ENCODE measurements at places on chromosomes 3 and 15.

DNA sequence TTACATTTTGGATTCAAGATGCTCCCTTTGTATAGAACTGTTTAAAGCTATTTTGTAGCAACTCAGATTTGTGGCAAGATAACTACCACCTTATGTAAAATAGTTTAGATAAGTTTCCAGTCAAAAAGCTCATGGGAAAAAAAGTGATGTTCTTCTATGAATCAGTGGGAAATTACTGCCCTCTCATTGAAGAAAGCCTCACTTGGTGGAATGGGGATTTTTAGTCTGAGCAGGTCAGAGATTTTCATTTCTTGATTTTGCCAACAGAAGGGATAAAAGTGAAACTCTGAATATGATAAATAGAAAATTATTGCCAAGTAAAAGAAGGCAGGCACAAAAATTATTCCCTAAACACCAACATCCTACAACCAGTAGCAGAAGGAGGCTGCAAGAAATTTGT is 25.8 kb upstream of the CSTA start:
- DNase-seq, result no peak

DNA sequence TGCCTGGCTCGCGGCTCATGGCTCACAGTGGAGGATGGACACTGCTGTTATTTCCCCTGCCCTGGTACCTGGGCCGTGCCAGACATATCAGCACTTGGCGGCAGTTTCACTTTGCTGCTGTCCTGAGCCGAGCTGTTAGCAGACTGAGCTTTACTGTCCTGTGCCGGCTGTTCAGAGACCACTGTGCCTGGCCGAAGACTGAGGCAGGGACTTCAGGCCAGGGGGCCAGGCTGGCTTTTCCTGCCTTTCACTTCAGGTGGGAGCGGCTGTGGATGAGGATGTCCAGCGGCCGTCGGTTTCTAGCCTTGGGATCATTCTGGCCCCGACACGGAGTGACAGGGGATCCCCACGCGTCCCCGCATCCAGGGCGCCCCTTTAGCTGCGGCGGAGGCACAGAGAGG is 1.1 kb downstream of the ATP10A start:
- DNase-seq, result no peak

GRCh38 chr3:27637346-27637995 is 84.7 kb downstream of the EOMES start:
- no peak for DNase-seq

GRCh38 chr3:54262541-54262940 is 140.2 kb downstream of the CACNA2D3 start:
- no peak for DNase-seq

- DNase-seq, result no peak
Measured at GRCh38 chr15:64379216-64379960, 1.9 kb downstream of the PCLAF start.

DNA sequence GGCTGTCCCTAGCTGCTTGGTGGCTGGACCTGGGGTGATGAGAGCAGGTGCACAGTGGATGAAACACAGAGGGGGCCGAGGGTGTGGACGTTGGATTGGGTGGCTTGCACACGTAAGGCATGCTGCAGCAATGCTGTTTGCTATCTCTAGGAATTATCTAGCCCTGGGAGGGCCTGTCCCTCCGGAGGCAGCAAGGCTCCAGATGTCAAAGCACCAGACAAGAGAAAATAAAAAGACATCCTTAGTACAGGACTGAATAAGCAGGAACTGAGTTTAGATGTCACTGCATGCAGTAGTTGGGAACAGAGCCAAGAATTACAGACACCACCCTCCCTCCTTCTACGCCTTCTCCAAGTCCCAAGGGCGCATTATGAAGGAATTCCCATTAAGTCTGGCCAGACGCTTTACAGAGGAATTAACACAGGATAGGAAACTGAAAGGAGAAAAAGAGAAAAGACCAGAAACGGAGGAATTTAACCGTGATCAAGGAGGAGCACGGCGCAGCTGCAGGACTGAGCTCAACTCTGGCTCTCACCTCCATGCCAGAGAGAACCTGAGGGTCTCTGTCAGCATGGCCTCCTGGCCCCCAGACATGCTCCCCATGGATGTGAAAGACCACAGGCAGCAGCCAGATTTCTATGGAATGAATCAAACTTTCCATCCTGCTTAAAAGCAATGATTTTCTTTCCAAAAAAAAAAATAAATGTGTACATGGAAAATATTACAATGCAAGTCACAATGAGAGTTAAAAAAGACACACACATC is 13.8 kb downstream of the ATP10A start:
- DNase-seq, result peak; percentile 82

DNA sequence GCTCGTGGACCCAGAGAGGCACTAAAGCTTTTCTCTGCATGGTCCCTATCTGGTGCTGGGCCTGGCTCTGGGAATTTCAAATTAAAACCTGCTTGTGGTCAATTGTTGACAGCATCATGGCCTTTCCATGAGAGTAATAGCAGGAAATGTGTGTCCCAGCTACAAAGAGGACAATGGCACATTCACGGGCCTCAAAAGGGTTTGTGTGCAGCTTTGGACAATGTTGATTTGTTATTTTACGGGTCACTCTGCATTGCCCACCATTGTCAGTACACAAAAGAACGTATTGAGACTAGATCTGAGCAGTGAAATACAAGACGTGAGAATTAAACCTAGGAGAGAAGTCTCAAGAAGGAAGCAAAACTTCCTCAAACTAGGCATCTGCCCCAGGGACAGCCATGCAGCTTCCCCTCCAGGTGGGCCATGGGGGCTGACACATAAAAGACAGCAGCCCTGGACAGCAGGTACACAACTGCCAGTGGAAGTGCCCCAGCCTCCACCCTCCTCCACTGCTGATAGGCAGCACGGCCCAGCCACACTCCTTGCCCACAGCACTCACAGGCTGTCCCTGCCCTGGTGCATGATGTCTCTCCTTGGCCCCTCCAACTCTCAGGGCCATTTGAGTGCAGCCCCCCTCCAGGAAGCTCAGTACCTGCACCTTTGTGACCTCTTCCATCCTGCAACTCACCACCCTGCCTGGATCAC is 15.9 kb upstream of the LTF start:
- no peak for DNase-seq

GRCh38 chr15:81378443-81378842 is 4.4 kb upstream of the TMC3 start:
- DNase-seq, result no peak

DNA sequence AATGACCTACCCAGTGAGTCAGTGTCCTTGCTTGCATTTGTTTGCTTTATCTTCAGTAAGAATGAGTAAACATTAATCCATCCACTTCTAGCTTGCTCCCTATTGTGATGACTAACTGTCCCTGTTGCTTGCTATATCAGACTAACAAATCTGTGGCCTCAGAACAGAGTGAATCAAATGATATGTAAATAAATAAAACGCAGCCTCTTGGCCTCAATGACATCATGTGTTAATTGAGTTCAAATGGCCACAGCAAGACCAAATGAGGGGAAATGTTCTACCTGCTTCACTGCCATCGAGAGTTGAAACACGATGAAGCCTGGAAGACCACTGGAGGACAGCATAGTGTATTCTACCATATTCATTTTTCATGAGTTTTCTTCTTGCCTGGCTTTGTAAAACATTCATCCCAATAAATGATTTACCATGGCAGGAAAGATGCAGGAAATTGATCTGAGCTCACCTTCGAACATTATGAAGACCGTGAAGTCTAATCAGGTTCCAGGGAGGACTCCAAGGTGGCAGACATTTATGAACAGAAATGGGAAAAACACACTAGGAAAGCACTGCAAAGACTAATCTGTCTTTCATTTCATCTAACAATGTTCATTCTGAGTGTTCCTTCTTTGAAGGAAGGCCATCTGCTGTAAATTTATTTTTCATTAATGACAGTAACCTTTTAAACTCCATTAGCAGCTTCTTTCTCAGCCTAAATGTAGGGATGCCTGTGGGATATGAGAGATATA is 1144.5 kb downstream of the TUSC7 start:
- DNase-seq, result peak; percentile 85

GRCh38 chr3:38618343-38618742 is 31.1 kb downstream of the SCN5A start:
- no peak for DNase-seq

DNA sequence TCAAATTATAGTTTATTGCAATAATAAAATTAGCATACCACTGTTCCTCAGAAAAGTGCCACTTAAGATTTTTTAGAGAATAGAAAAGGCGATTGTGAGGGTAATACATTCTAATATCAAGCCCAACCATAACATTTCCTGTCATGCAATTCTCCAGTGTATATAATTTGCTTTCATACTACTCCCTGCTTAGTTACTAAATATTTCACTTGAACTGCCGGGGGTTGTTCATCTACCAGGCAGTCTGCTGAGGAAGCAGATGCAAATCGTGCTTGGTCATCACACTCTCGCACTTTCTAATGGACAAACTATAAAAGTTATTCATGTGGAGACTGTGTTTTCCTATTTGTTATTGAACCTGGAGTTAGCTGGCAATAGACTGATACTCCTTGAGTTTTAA is 645.6 kb upstream of the CBLB start:
- peak; percentile 39 for DNase-seq

DNA sequence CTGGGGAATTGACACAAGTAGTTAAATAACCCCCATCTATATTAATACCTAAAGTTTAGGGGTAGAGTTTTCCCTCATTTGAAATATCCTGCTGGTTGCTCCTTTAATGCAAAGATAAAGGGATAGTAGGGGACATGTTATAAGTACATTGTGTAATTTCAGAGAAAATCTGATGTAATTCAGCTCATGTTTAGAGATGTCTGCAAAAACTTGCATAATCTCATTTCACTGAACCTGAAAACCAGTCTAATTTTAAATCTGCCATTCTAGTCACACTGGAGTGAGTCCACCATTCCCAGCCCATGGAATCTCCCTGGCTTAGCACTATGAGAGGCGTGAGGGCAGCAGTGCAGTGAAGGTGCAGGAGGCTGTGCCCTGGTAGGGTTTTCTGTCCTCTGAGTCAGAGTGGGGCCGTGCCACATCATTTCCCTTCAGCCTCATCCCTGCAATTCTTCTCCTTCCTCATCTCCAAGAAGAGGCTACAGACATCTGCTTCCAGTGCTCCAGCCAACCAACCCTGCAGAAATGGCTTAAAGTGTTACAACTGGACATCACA is 246.3 kb upstream of the UMPS start:
- peak; percentile 22 for DNase-seq

- DNase-seq, result no peak
Measured at GRCh38 chr3:194380326-194380725, 10.8 kb upstream of the LRRC15 start.

- no peak for DNase-seq
Measured at GRCh38 chr3:128911911-128912310, 32.5 kb downstream of the ACAD9 start.

GRCh38 chr3:185029086-185029485 is 123.8 kb downstream of the C3orf70 start:
- DNase-seq, result no peak

GRCh38 chr15:64121614-64122013 is 25.8 kb downstream of the SNX1 start:
- DNase-seq, result no peak

- DNase-seq, result peak; percentile 4
Measured at GRCh38 chr3:73451301-73451944, 173.3 kb downstream of the PDZRN3 start.

DNA sequence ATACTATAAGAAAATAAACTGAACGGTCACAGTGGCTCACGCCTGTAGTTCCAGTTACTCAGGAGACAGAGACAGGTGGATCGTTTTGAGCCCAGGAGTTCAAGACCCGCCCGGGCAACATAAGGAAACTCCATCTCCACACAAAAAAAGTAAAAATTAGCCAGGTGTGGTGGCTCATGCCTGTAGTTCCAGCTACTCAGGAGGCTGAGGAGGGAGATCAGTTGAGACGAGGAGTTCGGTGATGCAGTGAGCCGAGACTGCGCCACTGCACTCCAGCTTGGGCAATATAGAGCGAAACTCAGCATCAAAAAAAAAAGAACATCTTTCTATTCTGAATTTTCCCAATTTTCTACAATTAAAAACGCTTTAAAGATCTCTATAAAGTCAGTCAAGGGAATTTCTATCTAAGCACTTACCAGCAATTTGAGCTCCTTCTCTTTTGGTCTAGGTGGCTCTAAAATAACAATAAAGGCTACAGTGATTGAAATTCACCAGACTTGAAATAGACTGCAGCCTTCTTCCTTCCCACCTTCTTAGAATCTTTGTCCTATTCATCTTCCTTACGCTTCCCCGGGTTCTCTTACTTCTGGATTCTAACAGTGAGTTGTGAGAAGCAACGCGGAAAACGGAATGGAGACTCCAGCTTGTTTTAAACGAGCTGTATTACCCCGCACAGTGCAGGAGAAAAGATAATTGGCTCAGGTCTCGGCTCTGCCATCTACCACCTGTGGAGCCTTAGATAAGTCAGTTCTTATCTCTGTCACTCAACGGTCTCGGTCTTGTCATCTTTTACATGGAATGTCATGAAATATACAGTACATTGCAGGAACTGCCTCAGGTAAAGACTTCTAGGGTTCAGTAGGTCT is 812 bp upstream of the SEC62 start:
- no peak for DNase-seq

DNA sequence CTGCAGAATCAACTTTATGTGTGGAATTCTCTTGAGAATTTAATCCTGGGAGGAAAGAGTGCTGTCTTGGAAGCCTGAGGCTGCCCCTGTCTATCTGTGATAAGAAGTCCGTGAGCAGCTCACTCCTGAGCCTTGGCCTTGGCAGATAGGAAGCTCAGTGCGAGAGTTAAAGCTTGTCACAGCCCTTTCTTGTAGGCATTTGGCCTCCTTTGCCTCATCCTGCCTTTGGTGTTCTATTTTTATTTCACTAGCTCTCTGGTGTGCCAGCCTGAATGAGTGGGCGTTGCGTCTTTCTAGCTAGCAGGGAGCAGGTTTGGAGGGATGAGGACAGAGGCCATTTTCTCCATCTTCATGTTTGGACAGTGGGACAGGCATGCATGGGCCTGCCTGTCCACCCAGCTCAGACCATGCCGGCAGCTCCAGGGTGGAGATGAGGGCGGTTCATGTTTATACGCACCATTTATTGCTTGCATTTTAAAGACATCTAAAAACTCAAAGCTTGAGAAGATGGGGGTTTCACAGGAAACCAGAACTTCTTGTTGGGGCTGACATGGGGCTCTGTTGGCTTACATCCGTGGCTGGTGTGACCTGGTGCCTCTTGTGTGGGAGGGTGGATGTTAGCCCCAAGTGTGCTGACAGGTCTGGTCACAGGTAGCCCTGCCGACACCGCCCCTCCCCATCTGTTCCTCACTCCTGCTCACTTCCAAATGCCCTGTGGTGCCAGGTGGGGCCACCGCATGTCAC is 29.8 kb downstream of the IRAK2 start:
- DNase-seq, result no peak

DNA sequence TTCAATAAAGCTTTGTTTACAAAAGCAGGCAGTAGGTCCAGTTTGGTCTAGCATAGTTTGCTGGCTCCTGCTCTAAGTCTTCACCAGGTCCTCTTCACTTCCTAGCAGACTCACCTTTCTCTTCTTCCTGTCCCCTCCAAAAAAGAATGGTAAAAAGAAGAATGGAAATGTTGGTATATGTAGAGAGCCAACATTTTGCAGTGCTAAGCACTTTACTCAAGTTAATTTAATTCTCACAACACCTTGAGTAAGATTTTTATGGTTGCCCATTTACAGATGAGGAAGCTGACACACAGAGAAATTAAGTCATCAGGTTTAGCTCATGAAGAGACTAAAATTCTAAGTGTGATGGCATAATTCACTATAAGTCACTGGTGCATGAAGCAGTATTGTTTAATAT is 230.1 kb upstream of the PRICKLE2 start:
- no peak for DNase-seq

Measured in Caki2 (cell line).